Stimulated activated CD4-positive, alpha-beta T cell treated with anti-CD3 and anti-CD28 coated beads, Interleukin-15, amount 100 ng/mL, for 1 hour (primary cell): ENCODE measurements at places on chromosomes 11 and 22.

- DNase-seq, result no peak
These were observed 43.7 kb downstream of the BSX start for GRCh38 chr11:122937983-122938382.

DNA sequence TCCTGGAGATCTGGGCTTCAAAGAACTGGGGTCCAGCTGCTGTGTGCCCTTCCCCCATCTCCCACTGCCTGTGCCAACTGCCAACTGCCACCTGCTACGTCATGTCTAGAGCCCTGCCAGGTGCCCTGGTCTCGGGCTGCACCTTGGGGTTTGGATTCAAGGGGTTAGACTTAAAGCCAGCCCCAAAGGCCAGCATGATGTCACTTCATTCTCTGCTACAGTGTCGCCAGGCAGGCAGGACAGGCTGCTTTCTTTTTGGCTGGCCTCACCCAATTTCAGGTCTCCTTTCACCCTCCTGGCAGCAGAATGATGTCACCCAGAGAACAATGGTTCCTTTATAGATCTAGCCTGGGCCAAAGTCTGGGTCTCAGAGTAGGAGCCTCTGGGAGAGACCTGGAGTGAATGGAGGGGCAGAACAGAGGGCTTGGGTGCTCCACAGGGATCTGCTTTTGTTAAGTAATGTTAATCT lies 79.5 kb upstream of the CRYBB3 start:
- DNase-seq, result no peak

GRCh38 chr11:23226331-23227077 lies 366.2 kb upstream of the CCDC179 start:
- no peak for DNase-seq

DNA sequence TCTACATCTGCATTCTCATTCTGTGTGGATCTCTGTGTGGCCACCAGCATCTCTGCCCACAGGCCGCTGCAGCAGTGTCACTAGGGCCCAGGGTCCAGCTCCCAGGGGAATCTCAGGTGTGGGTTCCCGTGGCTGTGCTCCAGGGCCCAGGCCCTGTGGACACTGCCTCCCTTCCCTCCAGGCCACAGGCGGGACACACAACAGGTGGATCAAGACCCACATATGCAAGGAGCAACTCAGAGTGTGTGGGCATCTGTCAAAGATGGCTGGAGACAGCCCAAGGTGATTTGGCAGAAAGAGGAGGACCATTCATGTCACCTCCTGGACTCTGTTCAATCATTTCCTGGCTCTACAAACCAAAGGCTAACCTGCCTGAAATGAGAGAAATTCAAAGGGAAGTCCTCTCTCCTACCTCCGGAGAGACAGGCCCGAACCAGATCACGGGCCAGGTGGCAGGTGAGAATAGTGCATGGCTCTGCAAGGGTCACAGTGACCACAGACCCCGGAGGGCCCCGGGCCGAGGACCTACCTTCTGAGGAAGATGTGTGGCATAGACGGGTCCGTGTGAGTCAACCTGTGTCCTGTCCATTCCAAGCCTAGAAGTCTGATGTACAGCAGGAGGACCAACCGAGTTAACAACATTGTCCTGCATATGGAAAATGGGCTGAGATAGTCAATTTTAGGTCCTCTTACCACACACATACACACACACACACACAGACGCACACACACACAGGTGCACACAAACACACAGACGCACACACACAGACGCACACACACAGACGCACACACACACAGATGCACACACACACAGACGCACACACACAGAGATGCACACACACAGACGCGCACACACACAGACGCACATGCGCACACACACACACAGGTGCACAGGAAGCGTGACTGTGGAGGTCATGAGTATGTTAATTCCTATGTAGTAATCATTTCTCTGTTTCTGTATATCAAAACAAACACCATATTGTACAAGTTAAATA lies 1068.5 kb downstream of the BRD1 start:
- no peak for DNase-seq

GRCh38 chr22:26342745-26343410 lies 86.2 kb upstream of the ASPHD2 start:
- no peak for DNase-seq

- no peak for DNase-seq
These were observed 904.5 kb upstream of the API5 start for GRCh38 chr11:42407341-42407740.

GRCh38 chr22:22848364-22848866 lies 39.2 kb upstream of the IGLL5 start:
- DNase-seq, result peak; percentile 47

DNA sequence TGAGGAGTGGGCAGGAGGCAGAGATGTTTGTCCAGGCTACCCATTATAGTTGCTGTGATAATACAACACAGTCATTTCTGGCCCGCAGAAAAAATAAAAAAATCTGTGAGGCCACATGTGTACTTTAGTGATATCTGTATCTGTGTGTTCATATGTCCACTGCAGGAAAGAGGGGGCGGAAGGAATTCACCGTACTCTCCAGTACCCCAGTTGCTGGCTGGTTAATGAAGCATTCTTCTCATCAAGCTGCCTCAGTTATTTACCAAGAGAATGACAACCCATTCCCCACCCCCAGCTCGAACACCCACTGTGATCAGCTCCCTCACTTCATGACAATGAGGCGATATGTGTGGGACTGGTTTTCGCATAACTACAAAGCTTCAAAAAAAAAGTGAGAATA lies 309.3 kb downstream of the SOX6 start:
- DNase-seq, result no peak

DNA sequence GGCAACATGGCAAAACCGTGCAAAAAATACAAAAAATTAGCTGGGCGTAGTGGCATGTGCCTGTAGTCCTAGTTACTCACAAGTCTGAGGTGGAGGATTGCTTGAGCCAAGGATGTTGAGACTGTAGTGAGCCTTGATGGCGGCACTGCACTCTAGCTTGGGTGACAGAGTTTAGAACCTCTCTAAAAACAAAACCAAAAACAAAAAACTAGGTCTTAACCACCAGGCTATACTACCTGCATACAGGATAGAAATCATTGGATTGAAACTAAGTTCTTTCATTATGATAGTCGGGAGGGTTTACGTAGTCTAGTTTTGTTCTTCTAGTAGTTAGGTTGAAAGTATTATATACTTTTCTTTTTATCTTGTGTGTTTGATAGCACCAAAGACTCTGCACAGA lies 5.8 kb downstream of the RNF214 start:
- no peak for DNase-seq

DNA sequence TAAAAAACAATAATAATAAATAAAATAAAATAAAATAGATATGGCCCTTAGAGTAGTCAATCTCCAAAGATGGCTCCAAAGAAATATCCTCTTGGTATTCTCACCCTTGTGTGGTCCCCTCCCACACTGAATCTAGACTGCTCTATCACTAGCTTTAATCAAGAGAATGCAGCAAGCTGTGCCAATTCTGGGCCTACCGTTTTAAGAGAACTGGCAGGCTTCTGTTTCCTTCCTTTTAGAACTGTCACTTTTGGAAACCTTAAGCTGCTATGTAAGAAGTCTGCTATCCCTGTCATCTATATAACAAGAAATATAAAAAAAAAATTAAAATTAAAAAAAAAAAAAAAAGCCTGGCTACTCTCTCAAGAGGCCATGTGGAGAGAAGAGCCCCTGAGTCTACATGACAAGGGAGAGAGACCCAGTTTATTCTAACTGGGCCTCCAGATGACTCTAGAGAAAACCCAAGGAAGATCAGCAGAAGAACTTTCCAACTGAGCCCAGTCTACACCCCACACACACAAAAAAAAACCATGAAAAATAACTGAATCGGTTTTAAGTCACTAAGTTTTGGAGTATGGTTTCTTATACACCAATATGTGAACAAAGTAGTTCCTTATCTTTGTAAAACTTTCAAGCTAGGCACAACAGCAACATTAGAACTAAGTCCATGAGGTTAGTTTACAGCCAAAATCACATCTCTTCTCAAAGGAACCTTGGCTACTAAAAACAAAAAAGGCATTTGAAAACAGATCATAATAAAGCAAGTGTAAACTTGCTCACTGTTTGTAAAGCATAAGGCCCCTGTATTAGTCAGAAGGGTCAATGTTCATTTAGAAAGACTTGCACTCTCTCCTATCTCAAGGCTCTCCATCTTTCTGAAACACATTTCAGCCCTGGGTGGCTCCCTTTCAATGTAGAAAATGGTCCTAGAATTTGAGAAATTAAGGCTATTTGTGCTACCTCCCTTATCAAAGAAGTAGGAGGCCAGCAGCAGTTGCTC lies 67.3 kb downstream of the AMBRA1 start:
- no peak for DNase-seq

DNA sequence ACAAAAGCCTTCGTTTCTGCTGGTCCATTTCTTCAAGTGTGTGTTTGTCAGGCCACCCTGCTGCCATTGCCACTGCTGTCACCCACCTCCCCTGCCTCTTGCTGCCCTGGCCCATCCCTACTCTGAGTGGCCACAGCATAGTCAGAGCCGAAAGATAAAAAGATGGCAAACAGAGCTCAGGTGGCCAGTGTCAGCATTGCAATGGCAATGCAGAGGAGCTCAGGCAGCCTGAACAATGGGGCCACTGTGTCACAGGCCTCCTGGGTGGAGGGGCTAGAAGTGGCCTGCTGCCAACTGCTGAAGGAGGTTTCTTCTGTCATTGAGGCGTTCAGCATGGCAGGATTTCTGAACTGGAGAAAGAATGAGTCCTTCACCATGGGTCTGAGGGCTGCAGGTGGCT lies 137.1 kb downstream of the CSNK2A3 start:
- DNase-seq, result no peak

DNA sequence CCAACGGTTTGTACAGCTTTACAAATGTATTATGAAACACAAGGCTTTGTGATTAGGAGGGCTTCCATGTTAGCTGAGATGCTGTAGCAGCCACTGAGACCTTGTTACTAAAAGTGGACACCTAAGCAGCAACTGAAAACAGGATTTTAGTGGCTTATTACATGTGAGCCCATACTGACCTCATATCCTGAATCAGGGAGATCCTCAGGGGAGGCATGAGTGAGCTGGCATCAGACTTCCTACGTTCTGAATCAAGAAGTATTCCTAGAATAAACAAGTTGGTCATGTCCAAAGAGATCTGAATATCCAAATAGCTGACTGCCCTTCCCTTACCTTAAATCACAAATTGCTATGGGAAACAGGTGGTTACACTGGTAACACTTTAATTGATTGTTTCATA lies 59.1 kb upstream of the SCUBE2 start:
- DNase-seq, result no peak

DNA sequence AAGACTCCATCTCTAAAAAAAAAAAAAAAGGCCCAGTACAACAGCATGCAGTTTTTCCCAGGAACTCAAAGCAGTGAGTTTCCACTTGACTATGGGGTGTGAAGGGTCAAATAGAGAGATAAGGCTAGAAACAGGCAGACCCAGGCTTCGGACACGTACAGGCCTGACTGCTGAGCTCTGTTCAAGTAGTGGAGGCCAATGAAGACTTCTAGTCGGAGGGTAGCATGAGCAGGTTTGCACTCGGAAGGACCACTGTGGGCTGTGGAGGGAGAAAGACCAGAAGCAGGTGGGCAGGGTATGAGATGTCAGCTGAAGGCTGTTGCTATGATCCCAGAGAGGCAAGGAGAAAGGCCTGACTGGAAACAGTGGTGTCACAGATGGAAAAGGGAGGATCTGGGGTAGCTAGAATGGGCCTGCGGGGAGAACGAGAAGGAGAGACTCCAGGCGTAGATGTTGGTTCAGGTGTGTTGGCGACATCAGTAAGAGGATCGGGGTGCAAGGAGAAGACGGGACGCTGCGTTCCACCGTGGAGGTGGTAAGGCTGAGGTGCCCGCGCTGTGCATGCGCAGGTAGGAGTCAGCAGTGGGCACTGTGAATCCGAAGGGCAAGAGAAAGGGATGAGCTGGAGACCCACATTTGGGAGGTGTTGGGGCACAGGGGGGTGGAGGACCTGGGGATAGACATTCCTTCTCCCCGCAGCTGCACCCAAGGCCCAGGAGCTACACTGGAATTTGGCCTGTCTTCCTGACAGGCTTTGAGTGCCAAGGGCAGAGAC lies 49.4 kb upstream of the RAB1B start:
- no peak for DNase-seq

- DNase-seq, result no peak
These were observed 39.6 kb downstream of the SCGB1A1 start for GRCh38 chr11:62458212-62459002.

- DNase-seq, result no peak
These were observed 8.0 kb downstream of the TMPRSS6 start for GRCh38 chr22:37101311-37102066.

GRCh38 chr11:125020342-125020741 lies 42.8 kb upstream of the SLC37A2 start:
- DNase-seq, result no peak

GRCh38 chr22:25091458-25091857 lies 108.2 kb upstream of the CRYBB3 start:
- DNase-seq, result no peak
